Suppressor macrophage treated with lipopolysaccharide for 4 hours (primary cell): ENCODE measurements at places on chromosomes 16 and 17.
A peak's percentile ranks its signal among the peaks of the same experiment; 100 is the strongest.

GRCh38 chr16:14365200-14365851 is 264.7 kb downstream of the PARN start:
- no peak for DNase-seq

- DNase-seq: no peak
Observed at GRCh38 chr16:4946917-4947316, 10.0 kb upstream of the PPL start.

- DNase-seq: no peak
Observed at GRCh38 chr17:57537524-57538410, 207.3 kb downstream of the CCDC182 start.

GRCh38 chr16:73025856-73026210 is 22.1 kb downstream of the ZFHX3 start:
- no peak for DNase-seq

- no peak for DNase-seq
Observed at GRCh38 chr17:76843703-76844484, 24.3 kb upstream of the MGAT5B start.

GRCh38 chr17:2262135-2262587 is 41.4 kb downstream of the SMG6 start:
- no peak for DNase-seq

- DNase-seq: no peak
Observed at GRCh38 chr16:15817446-15817845, 39.4 kb downstream of the MYH11 start.

DNA sequence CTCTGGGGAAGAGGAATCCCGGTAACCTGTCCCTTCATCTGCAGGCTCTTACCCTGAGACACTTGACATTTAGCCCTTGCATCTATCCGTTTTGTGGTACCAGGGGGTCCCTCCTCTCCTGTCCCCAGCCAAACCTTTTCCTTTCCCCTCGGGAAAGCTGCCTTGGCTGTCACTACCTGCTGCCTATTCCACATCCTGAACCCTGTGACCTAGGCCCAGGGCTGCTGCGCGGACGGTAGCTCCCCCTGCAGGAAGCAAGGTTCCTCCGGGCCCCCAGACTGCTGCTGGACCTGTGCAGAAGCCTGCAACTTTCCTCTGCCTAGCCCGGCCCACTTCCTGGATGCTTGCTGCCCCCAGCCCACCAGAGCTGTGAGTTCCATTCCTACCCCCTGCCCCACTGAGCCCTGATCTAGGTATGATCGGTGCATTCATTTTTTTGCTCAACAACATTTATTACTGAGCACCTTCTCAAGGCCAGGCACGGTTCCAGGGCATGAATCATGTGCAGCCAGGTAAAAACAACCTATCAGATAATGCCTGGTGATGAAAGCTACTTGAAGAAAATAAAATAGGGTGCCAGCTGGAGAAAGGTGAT is 10.5 kb upstream of the ALDOA start:
- DNase-seq: peak; percentile 37

DNA sequence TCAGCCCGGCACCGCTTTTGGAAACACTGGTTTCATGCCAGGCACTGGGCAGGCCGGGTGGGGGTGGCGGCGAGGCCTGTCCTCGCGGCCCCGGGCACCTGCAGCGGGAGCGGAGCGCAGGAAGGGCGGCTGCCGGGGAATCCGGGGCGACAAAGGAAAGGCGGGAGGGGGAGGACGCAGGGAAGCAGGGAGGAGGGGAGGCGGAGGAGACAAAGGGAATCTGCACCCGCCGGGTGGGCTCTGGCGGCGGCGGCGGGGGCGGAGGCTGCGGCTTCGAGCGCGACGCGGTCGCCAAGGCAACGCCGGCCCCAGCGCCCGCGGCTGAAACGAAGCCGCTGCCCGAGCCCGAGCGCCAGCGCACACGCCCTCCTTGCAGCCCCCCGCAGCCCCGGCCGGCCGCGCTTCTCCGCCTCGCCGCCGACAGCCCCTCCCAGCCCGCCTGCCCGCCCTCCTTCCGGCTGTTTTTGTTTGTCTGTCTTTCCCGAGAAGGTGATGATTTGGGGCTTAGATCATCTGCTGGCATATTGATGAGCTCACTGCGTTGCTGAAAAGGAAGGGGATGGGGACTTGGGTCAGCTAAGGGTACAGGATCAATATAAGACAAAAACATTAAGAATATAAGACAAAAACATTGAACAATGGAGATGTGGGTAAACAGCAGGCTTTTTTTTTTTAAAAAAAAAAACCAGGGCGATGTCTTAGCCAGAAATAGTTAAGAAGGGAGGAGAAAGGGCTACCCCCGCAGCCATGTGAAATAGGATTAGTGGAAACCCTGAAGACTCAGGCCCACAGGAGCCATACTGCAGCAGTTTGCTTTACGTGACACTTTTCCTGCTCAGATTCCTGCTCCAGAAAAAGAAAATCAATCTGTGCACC is 32.7 kb downstream of the CDK5R1 start:
- DNase-seq: no peak

GRCh38 chr17:53571342-53571741 is 251.4 kb upstream of the KIF2B start:
- DNase-seq: no peak

GRCh38 chr17:76530095-76530723 is 7.3 kb downstream of the CYGB start:
- DNase-seq: no peak

DNA sequence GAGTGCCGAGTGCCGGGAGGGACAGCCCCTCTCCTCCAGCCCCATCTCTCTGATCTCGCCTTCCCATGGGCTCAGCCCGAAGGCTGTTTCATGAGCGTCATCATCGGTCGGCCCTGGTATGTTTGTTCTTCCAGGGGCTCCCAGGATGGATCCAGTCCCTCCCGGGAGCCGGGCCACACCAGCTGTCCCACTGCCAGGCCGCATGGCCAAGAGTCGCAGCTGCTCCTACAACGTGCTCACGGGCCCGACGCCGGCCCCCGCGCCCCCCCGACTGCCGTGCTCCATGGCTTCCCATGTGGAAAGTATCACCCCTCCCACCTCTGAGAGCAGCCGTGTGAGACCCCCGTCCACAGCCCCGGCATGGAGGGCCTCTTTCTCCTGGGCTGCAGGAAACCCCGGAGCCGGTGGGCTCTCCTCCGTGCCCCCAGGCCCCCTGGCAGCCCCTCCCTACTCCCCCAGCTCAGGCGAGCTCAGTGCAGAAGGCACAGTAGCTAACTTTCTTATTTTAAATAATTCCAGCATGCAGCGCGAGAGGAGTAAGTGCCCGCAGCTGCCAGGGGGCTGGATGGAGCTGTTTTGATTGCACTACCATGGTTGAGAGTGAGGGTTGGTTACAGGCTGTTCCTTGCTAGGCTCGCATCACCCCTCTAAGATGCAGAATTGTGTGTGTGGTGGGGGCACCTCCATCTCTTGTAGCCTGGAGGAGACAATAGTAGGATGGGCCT is 26.6 kb upstream of the GSE1 start:
- no peak for DNase-seq

GRCh38 chr17:6380915-6381438 is 53.9 kb downstream of the AIPL1 start:
- no peak for DNase-seq

DNA sequence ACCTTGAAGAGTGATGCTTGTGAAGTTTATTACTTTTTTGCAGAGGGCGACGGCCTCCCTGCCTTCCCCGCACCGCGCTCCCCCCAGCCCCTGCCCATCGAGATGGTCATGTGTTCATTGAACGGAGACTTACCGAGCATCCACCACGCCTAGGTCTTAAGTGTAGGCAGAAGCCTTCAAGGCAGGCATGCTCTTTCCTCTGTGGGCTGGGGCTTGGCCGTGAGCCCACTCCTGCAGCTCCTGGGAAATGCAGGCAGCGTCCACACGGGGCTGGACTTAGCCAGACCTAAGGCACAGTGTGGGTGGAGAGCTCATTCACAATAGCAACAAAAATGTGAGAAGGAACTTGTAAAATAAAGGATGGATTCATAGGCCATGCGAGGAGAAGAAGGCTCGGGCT is 19.2 kb downstream of the RNF213 start:
- DNase-seq: no peak

- peak; percentile 97 for DNase-seq
Observed at GRCh38 chr17:58232707-58233156, 5.7 kb upstream of the LPO start.

DNA sequence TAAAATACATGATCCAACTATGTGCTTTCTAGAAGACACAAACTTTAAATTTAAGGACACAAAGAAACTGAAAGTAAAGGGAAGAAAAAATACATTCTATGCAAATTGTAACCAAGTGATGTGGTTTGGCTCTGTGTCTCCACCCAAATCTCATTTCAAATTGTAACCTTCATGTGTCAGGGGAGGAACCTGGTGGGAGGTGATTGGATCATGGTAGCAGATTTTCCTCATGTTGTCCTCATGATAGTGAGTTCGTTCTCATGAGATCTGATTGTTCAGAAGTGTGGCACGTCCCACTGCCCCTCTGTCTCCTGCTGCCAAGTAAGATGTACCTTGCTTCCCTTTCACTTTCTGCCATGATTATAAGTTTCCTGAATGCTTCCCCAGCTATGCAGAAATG is 15.0 kb downstream of the OR1A1 start:
- DNase-seq: peak; percentile 26

DNA sequence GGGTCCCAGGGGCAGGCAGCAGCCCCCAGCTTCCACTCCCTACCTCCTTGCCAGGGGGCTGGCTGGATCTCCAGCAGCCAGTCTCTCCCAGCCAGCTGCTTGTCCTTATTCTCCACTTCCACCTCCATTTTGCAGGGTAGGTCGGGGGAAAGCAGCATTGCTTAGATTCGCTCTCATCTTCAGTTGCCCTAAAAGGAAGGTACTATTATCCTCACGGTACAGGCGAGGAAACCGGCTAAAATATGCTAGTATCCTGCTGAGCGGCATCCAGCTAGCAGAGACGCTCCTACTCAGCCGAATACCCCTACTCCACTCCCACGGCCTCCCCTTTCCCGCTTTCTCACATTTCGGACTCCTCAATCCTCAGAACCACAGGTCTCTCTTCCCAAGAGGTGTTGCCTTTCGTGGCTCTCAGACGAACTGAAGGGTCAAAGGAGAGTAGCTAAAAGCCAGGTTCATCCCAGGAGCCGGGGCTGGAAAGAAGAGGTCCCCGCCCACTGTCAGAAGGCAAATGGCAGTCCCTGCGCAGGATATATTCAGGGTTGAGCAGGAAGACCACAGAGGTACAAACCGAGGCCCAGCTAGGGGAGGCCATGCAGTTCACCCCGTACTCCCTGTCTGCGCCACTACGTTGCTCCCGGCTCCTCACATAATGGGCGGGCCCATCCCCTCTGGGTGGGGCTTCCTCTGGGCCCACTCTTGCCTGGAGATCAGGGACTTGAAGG is 1.7 kb upstream of the RAB11FIP4 start:
- DNase-seq: no peak

DNA sequence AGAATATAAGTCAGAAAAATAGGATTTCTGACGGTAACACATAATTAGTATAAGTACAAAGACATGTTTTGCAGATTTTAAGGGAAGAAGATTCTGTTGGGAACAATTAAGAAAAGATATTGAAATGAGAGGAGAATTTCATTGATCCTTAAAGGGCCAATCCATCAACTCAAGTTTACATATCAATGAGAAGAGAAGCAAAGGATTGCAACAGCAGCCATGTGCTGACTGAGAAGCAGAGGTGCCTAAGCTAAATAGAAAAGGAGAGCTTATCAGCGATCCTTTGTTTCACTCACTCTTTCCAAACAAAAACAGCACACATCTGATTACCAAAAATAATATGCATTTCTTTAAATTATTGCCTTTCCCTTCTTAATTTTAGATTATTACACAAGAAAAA is 94.6 kb downstream of the ITFG1 start:
- no peak for DNase-seq

- DNase-seq: peak; percentile 32
Observed at GRCh38 chr17:68539548-68540467, 27.6 kb downstream of the PRKAR1A start.

GRCh38 chr16:4679156-4679849 is 14.1 kb upstream of the NUDT16L1 start:
- no peak for DNase-seq

- DNase-seq: no peak
Observed at GRCh38 chr17:44004761-44005526, 522 bp downstream of the NAGS start.

DNA sequence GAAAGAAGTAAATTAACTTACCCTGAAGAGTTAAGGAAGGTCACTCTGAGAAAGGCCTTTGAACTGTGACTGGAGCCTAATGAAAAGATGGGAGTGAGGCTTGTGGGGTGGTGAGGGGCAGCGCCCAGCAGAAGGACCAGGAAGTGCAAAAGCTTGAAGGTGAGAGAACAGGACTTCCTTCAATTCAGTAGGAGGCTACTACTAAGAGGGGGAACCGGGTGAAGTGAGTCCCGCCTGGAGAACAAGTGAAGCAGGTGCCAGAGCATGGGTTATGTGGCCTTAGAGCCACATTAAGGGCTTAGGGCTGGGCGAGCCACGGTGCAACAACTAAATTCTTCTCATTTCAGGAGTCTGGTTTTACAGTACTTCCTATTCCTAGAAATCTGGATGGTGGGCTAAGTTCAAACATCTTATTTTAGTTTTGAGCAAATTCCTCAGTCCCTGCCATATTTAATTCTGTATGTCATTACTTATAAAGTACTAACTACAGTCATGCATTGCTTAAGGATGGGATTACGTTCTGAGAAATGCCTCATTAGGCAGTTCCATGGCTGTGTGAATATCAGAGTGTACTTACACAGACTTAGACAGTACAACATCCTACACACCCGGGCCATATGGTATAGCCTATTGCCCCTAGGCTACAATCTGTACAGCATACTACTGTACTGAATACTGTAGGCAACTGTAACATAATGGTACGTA is 5.1 kb downstream of the CFAP20 start:
- no peak for DNase-seq

DNA sequence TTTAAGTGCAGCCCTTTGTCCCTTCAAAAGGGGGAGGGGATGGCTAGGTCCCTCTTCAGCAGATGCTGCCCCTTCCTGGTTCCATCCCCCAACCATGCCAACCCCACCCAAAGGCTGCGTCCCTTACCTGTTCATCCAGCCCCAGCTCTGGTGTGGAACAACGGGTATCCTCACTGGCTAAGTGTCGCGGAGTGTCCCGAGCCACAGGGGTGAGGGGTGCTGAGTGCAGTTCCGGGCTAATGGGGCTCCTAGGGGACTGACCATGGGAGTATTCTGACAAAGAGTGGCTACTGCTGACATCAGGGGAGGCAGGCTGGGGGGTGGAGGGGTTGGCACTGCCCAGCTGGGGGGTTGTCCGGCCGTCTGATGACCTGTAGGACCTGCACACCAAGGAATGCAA is 32.9 kb downstream of the STH start:
- DNase-seq: no peak

- no peak for DNase-seq
Observed at GRCh38 chr16:48539485-48540221, 70.3 kb downstream of the N4BP1 start.

- no peak for DNase-seq
Observed at GRCh38 chr16:85728879-85729278, 22.0 kb downstream of the C16orf74 start.

- peak; percentile 97 for DNase-seq
Observed at GRCh38 chr16:69424053-69424934, at the start of gene CYB5B. Gene CYB5B, plus strand, starts transcription at chr16:69424619. Its CDS starts 65 bp downstream, at chr16:69424684.

- DNase-seq: peak; percentile 78
Observed at GRCh38 chr16:69171325-69172084, 15.5 kb upstream of the SNTB2 start.

- no peak for DNase-seq
Observed at GRCh38 chr16:12853972-12854371, 47.4 kb upstream of the SHISA9 start.

GRCh38 chr16:88723911-88724310 is 17.6 kb downstream of the CTU2 start:
- no peak for DNase-seq

GRCh38 chr17:27549251-27549893 is 81.6 kb upstream of the LGALS9 start:
- DNase-seq: no peak

GRCh38 chr17:47604598-47604927 is 45.2 kb upstream of the KPNB1 start:
- DNase-seq: no peak
